ENCODE measurements at places on chromosomes 6 and 20. TPM values are rescaled to one million over a fixed set of nuclear protein-coding genes. Genes with fewer than 3 reads are reported as not detected.

The ENPP3 gene
- polyA plus RNA-seq = not detected

The OXT gene
- not detected for polyA plus RNA-seq

The RSPH3 gene
- polyA plus RNA-seq = 2.4 TPM

The SMIM13 gene
- 47.5 TPM for polyA plus RNA-seq

The ABHD16B gene
- not detected for polyA plus RNA-seq

The APOM gene
- polyA plus RNA-seq = 4.4 TPM

The NRSN2 gene
- 19.6 TPM for polyA plus RNA-seq

The SEMG1 gene
- polyA plus RNA-seq = not detected

The SUMO4 gene
- not detected for polyA plus RNA-seq

The SLC22A16 gene
- polyA plus RNA-seq = not detected

The DLK2 gene
- polyA plus RNA-seq = 19.8 TPM
